Stimulated activated CD8-positive, alpha-beta memory T cell treated with anti-CD3 and anti-CD28 coated beads, Interleukin-15, amount 100 ng/mL, for 24 hours (primary cell): ENCODE measurements at places on chromosomes 2 and 18.

- DNase-seq = no peak
Observed at GRCh38 chr2:49044350-49045079, 109.8 kb downstream of the FSHR start.

GRCh38 chr2:29687121-29687520, 234.3 kb downstream of the ALK start:
- DNase-seq = no peak

- DNase-seq = no peak
Observed at GRCh38 chr2:218026244-218026643, 23.4 kb upstream of the TNS1 start.

GRCh38 chr2:216636551-216637450, 3.6 kb downstream of the IGFBP2 start:
- DNase-seq = no peak

- no peak for DNase-seq
Observed at GRCh38 chr2:11930211-11930761, 183.9 kb downstream of the LPIN1 start.

- DNase-seq = peak; percentile 20
Observed at GRCh38 chr2:9656270-9656766, 25.5 kb upstream of the YWHAQ start.

DNA sequence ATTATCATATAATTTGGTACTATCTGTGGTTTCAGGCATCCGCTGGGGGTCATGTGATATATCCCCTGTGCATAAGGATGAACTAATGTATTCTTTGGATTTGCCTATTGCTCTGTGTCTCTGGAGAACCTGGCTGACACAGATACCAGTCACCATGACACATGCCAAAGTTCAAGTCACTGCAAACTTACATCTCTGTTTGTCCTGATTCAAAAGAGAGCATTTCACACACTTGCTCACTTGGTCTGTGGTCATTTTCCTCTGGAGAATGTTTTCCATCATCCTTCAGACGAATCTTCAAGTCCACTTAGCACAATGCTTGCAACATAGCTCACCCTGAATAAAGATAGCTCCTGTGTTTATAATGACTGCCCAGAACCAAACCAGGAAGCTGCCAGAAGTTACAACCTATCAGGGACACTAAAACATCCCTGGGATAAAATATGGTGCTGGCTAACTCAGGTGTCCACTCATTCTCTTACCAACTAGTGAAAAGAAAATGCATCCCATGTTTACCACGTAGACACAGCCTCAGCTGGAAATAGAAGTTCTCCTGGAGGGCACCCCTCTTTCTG, 18.1 kb downstream of the SULT1C3 start:
- no peak for DNase-seq

- no peak for DNase-seq
Observed at GRCh38 chr18:28458751-28459150, 281.8 kb upstream of the CDH2 start.

GRCh38 chr2:42359965-42360483, 993 bp downstream of the COX7A2L start:
- no peak for DNase-seq

DNA sequence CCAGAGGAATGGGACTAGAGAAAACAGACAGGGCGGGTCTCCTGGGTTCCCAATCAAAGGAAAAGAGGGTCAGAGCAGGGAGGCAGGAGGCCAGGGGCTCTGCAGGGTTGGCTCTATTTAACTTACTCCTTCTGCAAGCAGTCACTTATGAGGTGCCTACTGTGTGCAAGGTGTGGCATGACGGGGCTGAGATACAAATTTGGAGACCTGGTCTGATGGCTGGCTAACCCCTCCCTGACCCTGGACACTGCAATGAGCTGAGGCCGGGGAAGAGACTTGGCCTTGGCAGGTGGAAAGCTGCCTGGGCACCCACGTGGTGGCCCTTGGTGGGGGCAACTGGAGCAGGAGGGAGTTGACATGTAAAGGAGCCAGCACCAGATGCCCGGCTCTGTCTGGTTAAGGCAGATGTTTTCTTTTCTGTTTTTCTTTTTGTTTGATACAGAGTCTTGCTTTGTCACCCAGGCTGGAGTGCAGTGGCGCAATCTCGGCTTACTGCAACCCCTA, 148.5 kb upstream of the GATA6 start:
- no peak for DNase-seq

- DNase-seq = no peak
Observed at GRCh38 chr2:23497063-23497462, 112.1 kb downstream of the KLHL29 start.

- no peak for DNase-seq
Observed at GRCh38 chr2:198405311-198405710, 600.9 kb downstream of the PLCL1 start.

- no peak for DNase-seq
Observed at GRCh38 chr2:82811946-82812345, 1647.1 kb downstream of the SUCLG1 start.

DNA sequence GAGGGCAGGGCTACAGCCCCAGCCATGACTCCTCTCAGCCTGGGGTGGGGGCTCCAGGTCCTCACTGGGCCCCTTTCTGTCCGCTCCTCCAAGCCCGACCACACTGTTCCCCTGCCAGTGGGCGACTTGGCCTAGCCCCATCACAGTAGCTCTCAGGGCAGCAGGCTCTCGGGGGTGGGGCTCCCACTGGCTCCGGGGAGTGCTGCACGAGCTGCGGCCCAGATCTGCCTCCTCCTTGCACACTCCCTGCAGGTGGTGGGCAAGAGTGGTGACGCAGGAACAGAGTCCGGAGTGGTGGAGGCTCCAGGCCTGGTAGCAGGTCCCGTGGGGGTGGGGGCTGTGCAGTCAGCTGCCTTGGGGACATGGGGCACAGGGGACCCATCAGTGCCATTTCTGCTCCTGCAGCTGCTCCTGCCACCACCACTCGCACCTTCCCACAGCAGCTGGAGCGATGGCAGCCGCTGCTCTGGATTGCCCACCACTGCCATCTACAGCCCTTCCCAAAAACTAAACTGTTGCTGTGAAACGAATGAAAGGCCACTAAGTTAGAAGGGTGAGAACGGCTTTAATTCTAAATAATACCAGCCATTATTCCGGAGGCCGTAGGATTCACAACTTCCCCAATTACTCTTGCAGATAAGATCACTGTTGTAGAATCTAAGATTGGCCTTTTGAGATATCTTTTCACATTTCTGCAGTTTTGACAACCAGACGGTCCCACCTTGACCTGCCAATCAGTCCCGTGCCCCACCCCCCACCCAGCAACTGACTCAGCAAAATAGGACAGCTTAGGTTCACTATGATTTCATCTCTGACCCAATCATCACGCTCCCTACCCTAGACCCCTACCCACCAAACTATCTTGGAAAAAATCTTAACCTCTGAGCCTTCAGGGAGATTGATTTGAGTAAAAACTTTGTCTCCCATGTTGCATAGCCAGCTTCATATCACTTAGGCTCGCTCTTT, 530.2 kb downstream of the DCC start:
- DNase-seq = no peak

GRCh38 chr2:43984533-43984932, 11.3 kb downstream of the LRPPRC start:
- no peak for DNase-seq

GRCh38 chr18:44458777-44459176, 221.9 kb upstream of the SETBP1 start:
- DNase-seq = no peak

DNA sequence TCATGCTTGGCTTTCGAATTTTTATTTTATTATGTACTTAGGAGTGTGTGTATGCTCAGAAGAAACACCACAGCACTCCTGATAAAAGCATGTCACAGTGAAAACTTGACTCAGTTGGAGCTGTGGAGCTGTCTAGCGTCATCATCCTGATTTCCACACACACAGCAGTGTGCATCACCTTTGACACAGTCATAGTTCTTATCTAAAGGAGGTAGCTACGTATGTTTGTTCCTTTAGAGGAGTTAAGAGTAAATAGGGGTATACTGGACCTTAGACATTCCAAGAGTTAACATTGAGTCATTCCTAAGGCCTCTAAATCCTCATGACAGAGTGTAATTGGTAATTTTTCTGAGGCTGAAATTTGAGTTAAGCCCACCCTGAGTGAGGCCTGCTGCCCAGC, 96.9 kb downstream of the PHLPP1 start:
- no peak for DNase-seq
